ENCODE measurements at places on chromosomes 6 and 20. TPM values are rescaled to one million over a fixed set of nuclear protein-coding genes. Genes with fewer than 3 reads are reported as not detected.

DNA sequence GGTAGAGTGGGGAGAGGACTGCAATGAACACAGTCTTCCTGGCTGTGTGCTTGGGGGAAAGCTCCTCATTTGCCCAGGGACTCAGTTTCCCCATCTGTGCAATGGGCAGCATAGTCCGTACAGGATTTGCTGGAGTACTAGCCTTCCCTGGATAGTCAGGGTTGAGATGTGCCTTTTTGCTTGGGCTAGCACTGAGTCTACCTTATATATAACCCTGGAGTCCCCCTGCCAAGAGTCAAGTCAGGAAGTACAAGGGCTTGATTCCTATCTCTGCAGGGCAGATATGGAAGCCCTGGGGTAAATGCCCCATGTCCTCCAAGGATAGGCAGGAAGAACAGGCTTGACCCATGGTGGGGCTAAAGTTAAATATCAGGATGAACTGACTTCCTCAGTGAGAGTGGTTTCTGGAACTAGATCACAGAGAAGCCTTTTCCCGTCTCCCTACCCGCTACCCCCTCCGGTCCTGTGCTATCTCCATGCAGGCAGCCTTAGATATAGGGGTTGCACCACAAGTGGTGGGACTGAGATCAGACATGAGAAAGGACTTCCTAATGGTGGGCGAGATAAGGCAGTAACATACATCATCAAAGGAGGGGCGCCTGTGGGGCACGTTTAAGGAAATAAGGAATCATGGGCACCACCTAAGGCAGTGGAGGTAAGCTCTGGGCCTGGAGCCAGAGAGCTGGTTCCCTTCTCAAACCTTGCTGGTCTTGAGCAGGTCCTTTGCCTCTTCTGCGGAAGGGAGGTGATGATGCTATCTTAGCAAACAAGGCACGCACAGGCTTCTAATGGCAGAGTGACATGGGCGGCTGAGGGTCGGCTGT is 157.9 kb downstream of the MRPL14 start:
- no peak for DNase-seq

DNA sequence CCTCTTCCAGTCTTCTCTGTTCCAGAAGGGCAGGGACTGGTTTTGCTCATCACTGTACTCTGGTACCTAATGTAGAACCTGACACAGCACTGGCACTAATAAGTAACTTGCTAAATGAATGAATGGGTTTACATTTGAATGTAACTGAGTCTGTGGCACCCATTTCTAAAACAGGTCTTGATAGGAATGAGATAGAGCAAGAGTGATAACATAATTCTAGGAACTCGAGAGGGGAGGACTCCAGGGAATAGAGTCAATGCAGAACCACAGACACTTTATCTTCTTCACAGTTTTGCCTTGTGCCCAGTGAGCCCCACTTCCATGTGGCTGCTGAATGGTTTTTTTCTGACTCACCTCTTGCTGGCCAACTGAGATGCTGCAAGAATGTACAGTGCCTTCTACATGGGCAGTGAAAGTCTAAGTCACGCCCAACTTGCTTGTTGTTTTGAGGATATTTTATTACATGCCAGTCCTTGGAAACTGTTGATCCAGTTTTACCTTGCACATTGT is 61.1 kb downstream of the TBC1D7 start:
- no peak for DNase-seq

The LBP gene
- 0.18 TPM for total RNA-seq

The ANGPT4 gene
- total RNA-seq: 0.09 TPM

The SNAP25 gene
- 0.15 TPM for total RNA-seq

The XKR7 gene
- not detected for total RNA-seq
